ENCODE measurements at places on chromosomes 13 and 19.

- DNase-seq: no peak
These were observed 187.9 kb downstream of the USP12 start for GRCh38 chr13:26983543-26984320.

- DNase-seq: peak; percentile 1
These were observed 81.4 kb downstream of the RNASEH2B start for GRCh38 chr13:50990818-50991506.

GRCh38 chr13:77861741-77862140, 56.9 kb downstream of the EDNRB start:
- DNase-seq: no peak

GRCh38 chr19:11814700-11815035, 595 bp downstream of the ZNF440 start:
- DNase-seq: no peak

DNA sequence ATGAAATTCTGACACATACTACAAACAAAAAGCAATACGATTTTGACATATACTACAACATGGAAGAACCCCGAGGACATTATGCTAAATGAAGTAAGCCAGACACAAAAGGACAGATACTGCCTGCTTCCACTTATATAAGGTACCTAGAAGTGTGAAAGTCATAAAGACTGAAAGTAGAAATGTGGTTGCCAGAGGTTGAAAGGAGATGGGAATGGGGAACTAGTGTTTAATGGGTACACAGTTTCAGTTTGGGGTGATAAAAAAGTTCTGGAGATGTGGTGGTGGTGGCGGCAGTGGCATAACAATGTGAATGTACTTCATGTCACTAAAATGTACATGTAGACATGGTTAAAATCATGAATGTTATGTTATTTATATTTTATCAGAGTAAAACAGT, 12.1 kb upstream of the NDFIP2 start:
- no peak for DNase-seq
